WTC11 (cell line): ENCODE measurements at places on chromosomes 11 and 22. TPM values are rescaled to one million over a fixed set of nuclear protein-coding genes. Genes with fewer than 3 reads are reported as not detected.

- H3K36me3 ChIP-seq: peaks cover 17% of the 10 kb centered on the region
- 0 out of 2 replicates have a peak overlapping the region, but pooled peaks have one; percentile 49 for H3K27ac ChIP-seq
- no peaks in the 10 kb centered on the region for H3K27me3 ChIP-seq
- H3K4me3 ChIP-seq: no peak overlapping the region
Measured at GRCh38 chr22:19505735-19506126, 18.5 kb downstream of the CLDN5 start.

- DNase-seq: no peak
- no peaks in the 10 kb centered on the region for H3K4me1 ChIP-seq
- peaks cover 10% of the 10 kb centered on the region for H3K27me3 ChIP-seq
- no peak overlapping the region for H3K27ac ChIP-seq
- no peaks in the 10 kb centered on the region for H3K36me3 ChIP-seq
Measured at GRCh38 chr11:14435717-14436512, 63.7 kb downstream of the COPB1 start.

- DNase-seq: no peak
- H3K4me1 ChIP-seq: peaks cover 47% of the 10 kb centered on the region
- no peak overlapping the region for H3K4me3 ChIP-seq
- no peaks in the 10 kb centered on the region for H3K27me3 ChIP-seq
- no peaks in the 10 kb centered on the region for H3K36me3 ChIP-seq
Measured at GRCh38 chr22:40597526-40598430, 38.7 kb downstream of the MRTFA start.

DNA sequence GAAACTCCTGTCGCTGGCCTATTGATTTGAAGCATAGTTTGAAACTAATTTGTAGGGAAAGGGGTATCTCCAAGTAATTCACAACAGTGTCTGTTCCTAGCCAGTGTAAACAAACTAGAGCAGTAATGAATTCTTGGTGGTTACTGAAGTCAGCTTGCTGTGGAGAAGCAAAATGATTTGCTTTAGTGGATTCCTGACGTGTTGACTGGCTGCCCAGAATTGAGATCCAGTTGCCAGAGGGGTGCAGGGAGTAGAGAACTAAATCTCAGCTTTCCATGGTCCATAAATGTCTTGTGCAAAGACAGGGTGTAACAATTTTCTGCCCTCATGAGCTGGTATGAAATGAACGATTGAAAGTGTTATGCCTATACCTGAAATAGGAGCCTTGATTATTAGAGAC lies 382.5 kb upstream of the KIRREL3 start:
- DNase-seq: no peak
- H3K4me1 ChIP-seq: no peaks in the 10 kb centered on the region
- H3K36me3 ChIP-seq: no peaks in the 10 kb centered on the region
- H3K27ac ChIP-seq: no peak overlapping the region
- H3K27me3 ChIP-seq: no peaks in the 10 kb centered on the region

PYGM gene
- 6.6 to 8.7 TPM (median 8.2 TPM) in 3 replicates for total RNA-seq

DNA sequence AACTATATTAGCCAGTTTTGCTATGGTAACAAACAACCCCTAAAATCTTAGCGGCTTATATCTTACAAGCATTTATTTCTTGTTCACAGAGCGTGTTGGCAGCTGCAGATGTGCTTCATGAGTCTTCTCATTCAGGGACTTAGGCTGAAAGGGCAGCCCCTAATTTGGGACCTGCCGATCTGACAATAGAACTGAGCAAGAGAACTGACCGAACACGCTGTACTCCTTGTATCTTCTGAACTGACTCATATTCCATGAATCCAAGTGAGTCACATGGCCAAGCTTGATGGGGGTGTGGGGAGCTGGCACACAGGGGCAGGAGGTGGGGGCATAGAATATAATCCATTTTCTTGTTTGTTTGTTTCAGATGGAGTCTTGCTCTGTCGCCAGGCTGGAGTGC lies 481.7 kb upstream of the CADM1 start:
- DNase-seq: no peak
- H3K4me1 ChIP-seq: peaks cover 15% of the 10 kb centered on the region
